HS-5 (cell line): ENCODE measurements at places on chromosomes 13 and 19.

DNA sequence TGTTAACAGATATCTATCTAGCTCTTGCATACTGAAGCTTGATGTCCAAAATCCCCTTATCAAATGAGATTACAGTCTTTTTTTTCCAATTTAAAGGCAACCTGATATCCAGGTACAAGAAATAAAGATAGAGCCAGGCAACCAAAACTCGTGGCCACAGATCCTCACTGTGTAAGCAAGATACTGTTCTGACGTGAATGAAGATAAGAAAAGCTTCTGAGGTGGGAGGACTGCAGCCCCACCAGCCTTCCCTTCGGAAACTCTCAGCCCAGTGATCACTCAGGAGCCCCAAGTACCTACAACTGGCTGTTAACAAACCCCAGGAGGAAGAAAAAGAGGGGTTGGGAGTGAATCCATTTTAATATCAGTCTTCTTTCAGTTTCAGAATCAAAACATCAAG lies 191.6 kb downstream of the EFNB2 start:
- no peak for DNase-seq

DNA sequence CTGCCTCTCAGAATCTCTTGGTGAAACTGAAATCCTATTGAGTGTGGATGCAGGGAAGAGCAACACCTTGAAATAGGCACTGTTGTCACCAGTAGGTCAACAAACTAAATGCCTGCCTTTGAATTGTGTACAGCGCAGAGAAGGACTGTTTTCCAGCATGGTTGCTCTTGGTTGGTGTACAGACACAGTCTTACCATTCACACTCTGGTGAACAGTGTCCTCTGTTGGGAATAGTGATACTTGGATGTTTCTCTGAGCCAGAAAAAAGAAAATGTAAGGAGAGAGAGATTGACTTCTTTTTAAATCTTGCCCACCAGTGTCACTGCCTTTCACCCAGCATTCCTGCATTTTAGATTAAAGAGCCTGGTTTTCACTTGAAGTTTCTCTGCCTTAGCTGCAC lies 179.7 kb downstream of the STK24 start:
- no peak for DNase-seq

- no peak for DNase-seq
These were observed 511.7 kb downstream of the SLITRK6 start for GRCh38 chr13:85287528-85287927.

DNA sequence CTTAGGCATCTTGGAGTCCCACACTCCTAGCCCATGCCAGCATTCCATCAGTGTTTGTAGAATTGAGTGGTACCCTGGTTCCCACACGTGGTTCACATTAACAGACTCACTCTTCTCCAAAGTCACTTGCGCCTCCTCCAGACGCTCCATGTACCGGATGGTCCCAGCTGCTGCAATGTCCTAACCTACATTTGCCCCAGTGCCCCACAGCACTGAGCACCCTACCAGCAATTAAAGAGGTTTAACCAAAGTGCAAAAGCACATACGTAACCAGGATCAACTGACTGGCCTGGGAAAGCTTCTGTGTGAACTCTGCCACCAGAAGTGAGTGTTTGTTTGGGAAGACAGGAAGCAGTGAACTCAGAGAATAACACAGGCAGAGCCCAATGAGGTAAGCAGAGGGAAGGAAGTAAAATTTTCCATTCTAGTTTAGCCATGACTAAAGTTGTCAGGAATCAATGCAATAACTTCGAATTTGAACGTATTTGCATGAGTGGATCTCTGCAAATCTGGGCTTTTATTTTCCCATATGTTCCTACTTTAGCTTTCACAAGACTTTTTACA lies 7.3 kb upstream of the MEDAG start:
- DNase-seq: no peak

DNA sequence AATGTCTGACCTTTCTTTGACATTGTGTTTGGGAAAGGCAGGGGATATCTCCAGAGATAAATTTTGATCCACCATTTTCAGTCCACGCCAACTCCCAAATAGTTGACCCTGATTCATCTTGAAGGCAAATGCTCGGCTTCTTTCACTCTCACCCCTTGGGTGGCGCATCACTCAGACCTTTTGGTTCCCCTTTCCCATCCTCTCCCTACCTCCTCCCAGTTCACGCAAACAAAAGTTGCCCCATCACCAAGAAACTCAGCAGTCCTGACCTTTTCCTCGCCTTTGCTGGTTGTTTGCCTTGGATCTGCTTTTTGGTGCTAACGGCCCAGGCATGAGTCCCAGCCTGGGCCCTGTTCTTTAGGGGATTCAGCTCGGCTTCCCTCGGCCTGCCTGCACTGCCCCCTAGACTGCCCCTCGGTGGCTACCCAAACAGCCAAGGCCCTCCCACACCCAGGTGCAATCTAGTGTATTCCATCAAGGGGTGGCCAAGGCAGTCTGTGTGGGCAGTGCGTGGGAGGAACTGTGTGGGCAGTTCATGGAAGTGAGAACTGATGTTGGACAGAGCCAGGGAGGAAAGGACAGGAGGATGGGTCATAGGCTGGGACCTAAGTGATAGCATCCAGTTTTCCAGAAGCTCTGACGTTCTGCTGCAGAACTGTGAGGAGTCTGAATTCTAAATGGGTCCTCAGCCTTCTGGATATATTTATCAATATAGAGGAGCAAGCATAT lies 255.7 kb downstream of the DLEU7 start:
- DNase-seq: no peak

DNA sequence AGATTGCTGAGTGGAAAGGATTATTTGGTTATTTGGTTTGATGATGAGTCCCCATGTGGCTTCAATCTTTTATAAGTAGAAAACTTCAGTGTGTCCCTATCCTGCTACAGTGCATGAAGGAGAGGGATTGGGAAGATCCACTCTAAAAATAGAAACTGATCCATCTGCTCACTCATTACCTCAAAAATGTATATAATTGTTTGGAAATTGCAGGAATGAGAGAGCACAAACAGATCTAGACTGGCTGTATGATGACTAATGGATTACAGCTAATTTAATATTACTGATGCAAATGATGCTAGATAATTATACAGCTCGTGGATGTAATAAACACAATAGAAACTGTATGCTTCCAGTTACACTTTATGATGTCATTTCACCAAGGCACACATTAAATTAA lies 625.3 kb upstream of the PRR20A start:
- no peak for DNase-seq

GRCh38 chr13:107736170-107736569 lies 479.2 kb downstream of the LIG4 start:
- no peak for DNase-seq

GRCh38 chr19:28633319-28634018 lies 579.5 kb downstream of the UQCRFS1 start:
- no peak for DNase-seq

DNA sequence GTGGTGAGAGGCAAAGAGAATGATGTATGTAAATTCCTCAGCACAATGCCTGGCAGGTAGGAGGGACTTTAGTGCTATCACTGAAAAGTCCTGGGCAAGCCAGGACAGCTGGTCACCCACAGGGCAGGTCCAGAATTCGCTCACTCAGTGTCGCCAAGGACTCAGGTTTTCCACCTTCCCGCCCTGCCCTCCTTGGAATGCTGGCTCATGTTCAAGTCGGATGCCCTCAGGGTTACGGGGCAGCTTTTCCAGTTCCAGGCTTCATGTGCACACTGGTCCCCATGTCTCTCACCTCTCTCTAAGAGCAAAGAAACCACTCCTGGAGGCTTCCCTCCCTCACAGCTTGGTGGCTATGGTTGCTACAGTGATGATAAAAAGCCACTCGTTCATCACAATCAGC lies 24.8 kb upstream of the NAXD start:
- no peak for DNase-seq

DNA sequence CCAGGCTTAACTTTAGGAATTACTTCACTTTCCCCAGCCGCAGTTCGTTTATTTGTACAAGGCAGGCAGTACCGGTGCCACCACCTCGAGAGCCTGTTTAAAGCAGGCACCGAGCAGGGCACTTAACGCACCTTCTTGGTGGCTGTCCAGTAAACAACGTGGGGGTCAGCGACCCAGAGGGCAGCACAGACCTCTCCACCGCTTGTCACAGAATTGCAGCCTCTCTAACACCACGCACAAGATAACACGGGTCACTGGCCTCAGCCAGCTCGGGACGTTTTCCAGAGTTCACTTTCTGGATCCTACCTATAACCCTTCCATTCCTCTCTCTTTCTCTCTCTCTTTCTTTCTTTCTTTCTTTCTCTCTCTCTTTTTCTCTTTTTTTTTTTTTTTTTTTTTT lies 16.8 kb upstream of the ELAVL1 start:
- DNase-seq: no peak

DNA sequence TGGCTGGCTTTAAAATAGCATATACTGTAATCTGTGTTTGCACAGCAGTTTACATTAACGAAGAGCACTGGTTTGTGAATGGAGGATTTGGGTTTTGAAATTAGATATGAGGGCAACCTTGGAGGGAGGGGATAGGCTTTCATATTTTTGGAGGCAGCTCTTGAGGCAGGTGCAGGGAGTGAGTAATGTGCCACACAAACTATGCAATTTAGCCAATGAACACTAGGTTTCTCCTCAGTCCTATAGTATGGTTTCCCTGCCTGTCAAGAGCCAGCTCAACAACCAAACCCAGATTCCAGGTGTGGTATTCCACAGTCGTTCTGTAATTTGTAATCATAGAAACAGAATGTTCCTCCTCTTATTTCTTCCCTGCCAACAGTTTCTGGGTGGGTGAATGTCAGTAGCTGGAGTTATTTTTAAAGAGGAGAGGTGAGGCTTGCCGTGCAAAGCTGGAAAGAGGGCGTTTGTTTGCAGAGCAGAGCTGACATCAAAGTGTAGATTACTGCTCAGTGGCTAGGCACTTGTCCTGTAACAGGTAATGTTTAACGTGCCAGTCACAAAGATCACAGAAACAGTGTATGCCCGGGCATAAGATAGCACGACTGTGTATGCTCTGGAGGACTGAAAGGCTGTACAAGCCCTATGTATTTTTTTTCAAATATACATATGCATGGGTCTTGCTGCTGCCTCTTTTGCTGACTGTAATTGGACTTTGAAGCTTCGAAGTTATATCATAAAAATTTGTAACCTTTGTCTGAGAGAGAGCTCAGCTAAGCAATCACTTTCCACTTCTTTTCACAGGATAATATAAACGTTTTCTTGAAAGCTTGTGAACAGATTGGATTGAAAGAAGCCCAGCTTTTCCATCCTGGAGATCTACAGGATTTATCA lies 124.2 kb downstream of the LMO7 start:
- no peak for DNase-seq

DNA sequence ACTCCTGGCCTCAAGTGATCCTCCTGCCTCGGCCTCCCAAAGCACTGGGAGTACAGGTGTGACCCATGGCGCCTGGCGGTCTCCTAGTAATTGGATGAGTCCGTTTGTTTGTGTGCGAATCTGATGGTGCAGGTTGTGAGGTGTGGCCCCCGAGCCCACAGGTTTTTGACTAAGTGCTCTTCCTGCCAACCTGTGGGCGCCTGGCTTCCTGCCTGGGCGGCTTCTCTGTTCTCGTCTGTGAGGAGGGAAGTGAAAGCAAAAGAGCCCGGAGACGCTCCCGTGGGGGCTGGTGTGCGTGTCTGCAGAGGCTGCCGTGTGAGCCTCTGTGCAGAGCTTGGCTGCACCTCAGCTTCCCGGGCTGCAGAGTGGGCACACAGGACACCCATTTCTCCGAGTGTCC lies 10.0 kb downstream of the ARHGAP45 start:
- DNase-seq: no peak

GRCh38 chr19:38233740-38234251 lies 9.8 kb upstream of the DPF1 start:
- no peak for DNase-seq

GRCh38 chr13:45472171-45472705 lies 7.5 kb downstream of the COG3 start:
- DNase-seq: no peak

- no peak for DNase-seq
These were observed 288.0 kb upstream of the MAB21L1 start for GRCh38 chr13:35764326-35765015.

- peak; percentile 87 for DNase-seq
These were observed 5.4 kb upstream of the NLRP7 start for GRCh38 chr19:54952591-54953344.

- no peak for DNase-seq
These were observed 50.7 kb upstream of the FNDC3A start for GRCh38 chr13:48925001-48925400.

GRCh38 chr19:3360421-3361383 lies 5.7 kb upstream of the NFIC start:
- DNase-seq: no peak

DNA sequence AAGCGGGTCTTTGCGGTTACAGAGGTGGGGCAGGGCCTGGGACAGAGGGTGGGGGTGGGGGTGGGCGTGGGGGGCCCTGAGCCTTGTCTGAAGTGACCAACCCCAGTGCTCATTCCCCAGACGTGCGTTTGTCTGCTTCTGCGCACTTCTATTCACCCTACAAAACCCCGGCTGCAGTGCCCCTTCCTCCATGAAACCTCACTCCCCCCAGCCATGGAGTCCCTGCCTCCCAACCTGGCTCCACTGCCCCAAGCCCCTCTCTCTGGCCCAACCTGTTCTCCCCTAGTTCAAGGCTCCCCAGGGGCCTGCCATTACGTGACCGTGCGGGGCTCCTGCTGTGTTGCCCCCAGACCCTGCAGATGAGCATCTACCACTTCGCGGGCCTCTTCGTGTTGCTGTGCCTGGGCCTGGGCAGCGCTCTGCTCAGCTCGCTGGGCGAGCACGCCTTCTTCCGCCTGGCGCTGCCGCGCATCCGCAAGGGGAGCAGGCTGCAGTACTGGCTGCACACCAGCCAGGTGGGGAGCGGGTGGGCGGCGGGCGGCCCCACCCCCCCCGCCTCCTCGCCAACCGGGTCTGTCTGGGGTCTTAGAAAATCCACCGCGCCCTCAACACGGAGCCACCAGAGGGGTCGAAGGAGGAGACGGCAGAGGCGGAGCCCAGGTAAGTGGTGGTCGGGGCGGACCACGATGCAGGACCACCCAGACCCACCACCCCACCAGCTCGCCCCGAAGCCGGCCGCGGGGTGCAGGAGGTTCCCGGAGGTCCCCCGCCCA lies 8.2 kb downstream of the GRIN3B start:
- no peak for DNase-seq

DNA sequence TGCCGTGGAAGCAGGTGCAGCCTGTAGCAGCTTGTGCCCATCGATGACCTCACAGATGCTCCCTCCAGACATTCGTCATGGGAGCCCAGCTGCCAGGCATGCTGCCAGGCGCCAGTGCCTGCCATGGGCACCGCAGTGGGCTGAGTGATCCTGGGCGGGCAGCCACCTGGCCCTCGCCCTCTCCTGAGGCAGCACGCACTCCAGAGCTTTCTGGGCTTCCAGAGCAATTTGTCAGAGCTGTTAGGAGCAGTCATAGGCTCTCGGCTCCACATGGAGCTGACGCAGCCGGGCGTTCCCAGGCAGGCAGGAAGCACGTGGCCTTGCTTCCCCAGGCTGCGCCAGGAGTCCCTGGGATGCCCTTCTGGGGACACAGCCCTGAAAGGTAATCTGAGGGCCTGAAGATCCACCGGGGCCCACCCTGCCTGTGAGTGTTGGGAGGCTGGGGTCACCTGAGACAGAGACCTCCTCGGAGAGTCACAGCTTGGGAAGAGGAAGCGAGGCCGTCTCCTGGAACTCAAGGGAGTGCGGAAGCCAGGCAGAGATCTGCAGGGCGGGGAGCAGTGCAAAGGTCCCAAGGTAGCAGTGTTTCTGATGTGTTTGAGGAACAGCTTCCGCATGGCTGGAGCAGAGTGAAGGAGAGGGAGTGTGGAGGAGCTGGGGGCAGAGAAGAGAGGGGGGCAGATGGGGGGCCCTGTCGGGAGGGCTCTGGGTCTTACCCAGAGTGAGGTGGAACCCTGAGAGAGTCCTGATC lies 50.6 kb downstream of the DPF1 start:
- no peak for DNase-seq

- DNase-seq: no peak
These were observed 26.1 kb downstream of the ZMYM2 start for GRCh38 chr13:19984430-19985218.
